ENCODE measurements at places on chromosomes 12 and 14. TPM values are rescaled to one million over a fixed set of nuclear protein-coding genes. Genes with fewer than 3 reads are reported as not detected.

- DNase-seq = no peak
These were observed 7.0 kb upstream of the RABGGTA start for GRCh38 chr14:24278424-24278823.

The CDCA3 gene
- 53.5 TPM for polyA plus RNA-seq

- peak; percentile 19 for DNase-seq
These were observed 22.4 kb upstream of the MARK3 start for GRCh38 chr14:103362780-103363179.

The AACS gene
- 34.7 TPM for polyA plus RNA-seq

DNA sequence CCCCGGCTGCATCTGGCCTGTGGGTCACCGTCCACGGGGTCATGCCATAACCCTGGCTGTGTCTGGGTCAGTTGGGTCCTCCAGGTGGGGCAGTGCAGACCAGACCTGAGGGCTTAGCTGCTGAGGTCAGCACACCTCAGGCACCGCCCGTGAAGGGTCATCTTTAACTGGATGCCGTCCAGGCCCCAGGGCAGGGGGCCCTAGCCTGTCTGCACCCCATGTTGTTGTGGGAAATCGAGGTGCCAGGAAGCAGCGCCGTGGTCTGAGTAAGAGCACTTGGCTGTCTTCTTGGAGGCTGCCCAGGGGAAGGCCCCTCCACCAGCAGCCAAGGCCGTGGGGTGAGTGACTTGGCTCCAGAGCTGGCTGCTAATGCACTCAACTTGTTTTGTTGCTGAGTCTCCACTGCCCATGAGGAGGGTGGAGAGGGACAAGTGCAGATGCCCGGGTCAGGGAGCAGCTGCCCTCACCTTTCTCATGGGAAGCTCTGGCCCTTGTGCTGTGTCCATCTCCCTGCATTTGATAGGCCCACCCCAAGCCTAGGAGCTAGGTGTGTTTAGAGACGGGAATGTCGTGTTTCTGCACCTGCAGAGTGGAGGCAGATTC, 317.2 kb downstream of the TMEM121 start:
- no peak for DNase-seq

- no peak for DNase-seq
These were observed 305.4 kb downstream of the DPF3 start for GRCh38 chr14:72588521-72588920.

GRCh38 chr12:5470703-5471102, 38.8 kb downstream of the NTF3 start:
- DNase-seq = no peak

- no peak for DNase-seq
These were observed 417.6 kb downstream of the PDZRN4 start for GRCh38 chr12:41605545-41606305.

DNA sequence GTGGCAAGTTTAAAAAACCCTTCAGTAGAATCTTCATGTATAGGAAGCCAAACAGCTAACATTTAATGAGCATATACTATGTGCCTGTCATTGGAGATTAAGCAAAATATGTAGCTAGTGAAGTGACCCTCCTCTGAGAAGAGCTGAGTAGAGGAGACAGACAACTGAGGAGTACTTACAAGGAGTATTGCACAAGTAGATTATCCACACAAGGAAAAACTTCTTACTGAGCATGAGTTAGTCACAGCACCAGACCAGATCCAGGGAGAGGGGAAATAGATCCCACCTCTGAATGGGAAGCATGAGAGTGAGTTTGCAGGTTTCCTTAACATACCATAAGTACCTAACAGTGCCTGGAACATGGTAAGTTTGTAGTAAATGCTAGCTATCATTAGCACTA, 33.0 kb downstream of the FRMD6 start:
- DNase-seq = no peak

- no peak for DNase-seq
These were observed 284.4 kb downstream of the MDGA2 start for GRCh38 chr14:47390831-47391504.

GRCh38 chr12:72465940-72466630, 193.9 kb downstream of the TRHDE start:
- no peak for DNase-seq

GRCh38 chr14:49971156-49972130, 78.6 kb downstream of the ARF6 start:
- DNase-seq = peak; percentile 51

The LDHB gene
- 437 TPM for polyA plus RNA-seq

The KIF26A gene
- 3.6 TPM for polyA plus RNA-seq

DNA sequence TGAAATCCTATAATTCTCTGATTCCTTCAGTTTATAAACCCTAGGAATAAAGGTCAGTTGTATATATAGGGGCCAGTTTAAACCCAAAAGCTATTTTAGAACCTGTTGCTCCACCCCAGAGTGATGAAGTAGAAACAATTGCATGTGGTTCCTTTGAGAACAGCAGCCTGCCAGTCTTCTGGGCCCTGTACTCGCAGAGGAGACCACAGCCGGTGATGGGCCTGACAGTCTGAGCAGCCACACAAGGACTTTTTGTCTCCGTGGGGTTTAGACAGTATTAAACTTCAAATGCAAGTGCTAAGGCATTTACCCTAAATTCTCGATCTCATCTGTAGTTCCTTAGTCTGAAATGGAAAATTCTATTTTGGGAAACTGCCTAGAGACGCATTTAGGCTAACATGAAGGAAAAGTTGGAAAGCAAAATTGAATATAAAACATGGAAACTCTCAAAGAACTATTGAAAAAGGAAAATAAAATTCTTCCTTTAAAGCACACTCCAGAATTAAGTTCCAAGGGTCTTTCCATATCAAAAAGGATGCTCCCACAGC, 80.6 kb downstream of the PRICKLE1 start:
- no peak for DNase-seq

The ZNF219 gene
- polyA plus RNA-seq = 13.2 TPM

The EFS gene
- polyA plus RNA-seq = 0.03 TPM

GRCh38 chr14:77622366-77622961, 6.0 kb upstream of the SPTLC2 start:
- no peak for DNase-seq

The SYNDIG1L gene
- polyA plus RNA-seq = not detected

The CMA1 gene
- not detected for polyA plus RNA-seq

DNA sequence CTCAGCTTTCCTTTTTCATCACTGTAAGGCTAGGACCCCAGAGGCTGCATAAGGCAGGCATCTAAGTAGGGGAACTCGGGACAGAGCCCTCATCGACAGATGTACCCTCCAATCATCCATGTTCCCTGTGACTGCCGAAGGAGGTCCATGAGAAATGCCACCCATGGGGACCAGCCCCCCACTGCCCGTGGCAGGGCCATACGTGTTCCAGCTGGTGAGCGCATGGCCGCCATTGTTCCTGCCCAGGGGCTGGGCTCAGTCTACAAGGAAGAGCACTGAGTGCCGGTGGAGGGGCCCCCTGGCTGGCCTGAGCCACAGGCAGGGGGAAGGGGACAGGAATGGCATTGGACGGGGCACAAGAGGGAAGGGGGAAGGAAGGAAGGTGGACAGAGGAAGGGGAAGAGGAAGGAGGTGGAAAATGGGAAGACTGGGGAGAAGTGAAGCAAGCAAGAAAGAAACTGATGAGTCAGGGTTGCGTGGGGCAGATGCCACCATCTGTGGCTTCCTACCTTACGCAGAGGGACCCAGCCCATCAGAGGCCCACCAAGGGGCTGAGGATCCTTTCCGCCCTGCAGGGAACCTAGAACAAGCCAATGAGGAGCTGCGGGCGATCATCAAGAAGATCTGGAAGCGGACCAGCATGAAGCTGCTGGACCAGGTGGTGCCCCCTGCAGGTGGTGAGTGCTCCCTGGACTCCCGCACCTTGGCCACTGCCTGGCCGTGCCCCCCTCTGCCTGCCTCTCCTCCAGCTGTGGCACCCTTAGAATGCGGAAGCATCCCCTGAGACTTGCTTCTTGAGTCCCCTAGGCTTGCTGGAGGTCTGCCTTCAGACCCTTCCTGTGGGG, 120.6 kb upstream of the FKBP4 start:
- no peak for DNase-seq

The SDR39U1 gene
- polyA plus RNA-seq = 72.6 TPM

GRCh38 chr12:68342966-68343365, 10.8 kb upstream of the MDM1 start:
- DNase-seq = no peak

DNA sequence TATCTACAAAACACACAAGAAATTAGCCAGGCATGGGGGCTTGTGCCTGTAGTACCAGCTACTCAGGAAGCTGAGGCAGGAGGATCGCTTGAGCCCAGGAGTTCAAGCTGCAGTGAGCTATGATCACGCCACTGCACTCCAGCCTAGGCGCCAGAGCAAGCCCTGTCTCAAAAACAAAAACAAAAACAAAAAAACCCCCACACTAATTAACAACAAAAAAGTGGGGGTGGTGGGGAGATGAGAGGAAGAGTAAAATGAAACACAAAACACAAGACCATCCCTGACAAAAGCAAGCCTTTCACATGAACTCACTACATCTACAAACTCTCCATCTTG, 53.9 kb upstream of the HECTD1 start:
- no peak for DNase-seq

- DNase-seq = no peak
These were observed 123.8 kb downstream of the MYRFL start for GRCh38 chr12:69948851-69949250.

DNA sequence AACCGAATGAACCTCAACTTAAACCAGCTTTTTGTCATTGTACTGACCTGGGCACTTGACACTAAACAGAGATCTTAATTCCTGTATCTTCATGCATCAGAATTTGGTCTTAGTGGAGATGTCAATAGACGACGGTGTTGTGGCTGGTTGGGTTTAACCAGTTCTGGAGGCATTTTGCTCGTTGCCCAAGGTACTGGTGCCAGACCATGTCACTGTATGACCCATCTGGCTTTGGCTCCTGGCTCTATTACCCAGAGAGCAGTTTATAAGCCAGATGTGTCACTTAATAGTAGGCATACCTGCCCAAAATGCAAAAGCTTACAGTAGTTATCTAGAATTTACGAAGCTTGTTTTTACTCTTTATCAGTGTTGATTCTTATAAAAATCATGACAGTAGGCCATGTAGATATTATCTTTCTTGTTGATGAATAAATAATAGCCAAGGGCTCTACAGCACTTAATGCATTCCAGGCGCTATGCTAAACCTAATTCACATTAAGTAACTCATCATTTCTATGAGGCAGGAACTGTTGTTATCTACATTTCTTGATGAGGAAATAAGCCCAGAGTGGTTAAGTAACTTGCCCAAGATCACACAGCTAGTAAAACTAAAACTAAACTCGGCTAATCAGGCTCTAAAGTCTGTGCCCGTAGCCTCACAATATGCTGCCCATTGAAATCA, 179.7 kb upstream of the HIF1A start:
- no peak for DNase-seq

DNA sequence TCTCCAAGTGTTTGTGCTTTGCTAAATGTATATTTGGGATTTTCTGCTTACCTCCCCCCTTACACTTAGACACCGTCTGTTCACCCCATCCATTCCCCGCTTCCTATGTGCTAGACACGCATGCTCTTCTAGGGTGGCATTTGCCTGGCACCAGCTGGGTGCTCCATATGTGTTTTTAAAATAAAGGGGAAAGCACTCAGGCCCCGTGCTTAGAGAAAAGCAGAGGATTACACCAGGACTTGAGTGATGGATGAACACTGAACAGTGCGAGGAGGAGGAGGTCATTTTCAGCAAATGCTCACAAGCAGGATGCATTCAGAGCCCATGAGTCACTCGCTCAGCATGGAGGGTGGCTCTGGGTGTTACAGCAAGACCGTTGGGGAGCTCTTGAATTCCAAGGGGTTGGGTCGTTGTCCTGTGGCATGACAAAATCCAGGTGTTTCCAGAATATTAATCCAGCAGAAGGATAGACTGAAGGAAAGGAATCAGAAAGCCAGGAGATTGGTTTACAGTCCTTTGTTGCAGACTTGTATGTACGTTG, 2.9 kb upstream of the BDKRB1 start:
- DNase-seq = no peak

DNA sequence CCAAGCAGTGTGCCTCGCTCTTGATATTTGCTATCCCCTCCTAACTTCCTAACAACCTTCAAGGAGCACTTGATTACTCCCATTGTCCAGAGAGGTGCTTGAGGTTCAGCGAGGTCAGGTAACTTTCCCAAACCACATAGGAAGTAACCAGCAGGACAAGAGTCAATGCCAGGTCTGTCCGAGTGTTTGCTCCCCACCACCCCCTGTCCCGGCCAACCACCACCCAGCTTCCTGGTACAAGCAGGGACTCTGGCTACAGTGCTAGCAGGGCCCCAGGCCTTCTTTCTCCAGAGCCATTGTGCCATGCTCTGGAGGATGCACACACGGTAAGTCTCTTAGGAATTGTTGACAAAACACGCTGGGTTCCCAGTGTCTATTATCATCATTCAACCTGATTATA, 49.2 kb downstream of the SYNE3 start:
- DNase-seq = no peak

The RDH12 gene
- polyA plus RNA-seq = not detected

- no peak for DNase-seq
These were observed 135.8 kb downstream of the PLCZ1 start for GRCh38 chr12:18601962-18602361.
